NCI-H2227 treated with DMSO at 0.1 percent for 48 hours (cell line): ENCODE measurements at places on chromosomes 7 and 10.

DNA sequence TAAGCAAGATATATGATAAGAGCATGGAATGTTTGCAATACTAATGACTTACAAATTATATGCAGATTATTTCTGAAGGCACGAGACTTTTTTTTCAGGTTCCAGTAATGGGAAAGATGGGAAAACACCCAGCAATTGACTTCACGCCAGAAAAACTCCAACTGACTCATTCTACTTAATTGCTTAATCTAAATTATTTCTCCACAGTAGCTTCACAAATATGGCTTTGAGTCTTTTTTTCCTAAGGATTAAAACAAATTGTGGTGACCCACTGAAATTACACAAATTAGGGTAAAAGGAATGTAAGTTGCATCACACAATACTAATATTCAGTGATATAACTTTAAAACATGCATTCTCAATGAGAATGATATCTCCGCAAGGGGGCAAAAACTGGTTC, 138.7 kb downstream of the GNAI1 start:
- DNase-seq = no peak

- DNase-seq = no peak
These were observed 36.6 kb upstream of the PDLIM1 start for GRCh38 chr10:95327367-95327766.

DNA sequence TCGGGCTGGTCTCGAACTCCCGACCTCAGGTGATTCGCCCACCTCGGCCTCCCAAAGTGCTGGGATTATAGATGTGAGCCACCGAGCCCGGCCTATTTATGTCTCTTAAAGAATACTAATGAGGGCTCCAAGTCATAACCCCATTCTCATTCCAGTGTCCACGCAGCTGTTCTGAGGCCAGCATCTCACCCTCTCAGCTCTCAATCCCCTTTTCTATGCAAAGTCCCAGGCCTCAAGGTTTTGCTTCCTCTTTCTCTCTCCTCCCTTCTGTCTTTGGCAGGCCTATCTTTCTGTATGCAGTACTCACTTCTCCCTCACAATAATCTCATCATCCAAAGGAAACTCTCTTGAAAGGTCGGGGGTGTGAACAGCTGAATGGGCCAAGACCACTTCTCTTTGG, 28.0 kb upstream of the VSIR start:
- no peak for DNase-seq

- DNase-seq = no peak
These were observed 67.1 kb downstream of the RELN start for GRCh38 chr7:103922407-103922806.

DNA sequence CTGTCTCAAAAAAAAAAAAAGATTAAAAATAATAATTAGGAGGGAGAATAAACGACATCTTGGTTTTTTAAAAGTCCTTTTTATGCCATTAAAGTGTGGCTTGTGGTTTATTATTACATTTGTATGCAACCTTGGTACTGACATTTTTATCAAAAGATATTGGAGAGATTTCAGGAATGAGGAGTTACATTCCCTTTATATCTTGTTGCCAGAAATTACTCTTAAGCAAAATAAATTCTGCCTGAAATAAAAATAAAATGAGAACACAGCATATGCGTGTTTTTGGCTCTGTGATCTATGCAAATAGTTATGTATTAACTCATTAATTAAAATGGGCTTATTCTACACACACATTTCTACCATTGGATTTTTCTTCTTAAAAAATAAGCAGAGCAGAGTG, 202.4 kb downstream of the BICC1 start:
- no peak for DNase-seq

DNA sequence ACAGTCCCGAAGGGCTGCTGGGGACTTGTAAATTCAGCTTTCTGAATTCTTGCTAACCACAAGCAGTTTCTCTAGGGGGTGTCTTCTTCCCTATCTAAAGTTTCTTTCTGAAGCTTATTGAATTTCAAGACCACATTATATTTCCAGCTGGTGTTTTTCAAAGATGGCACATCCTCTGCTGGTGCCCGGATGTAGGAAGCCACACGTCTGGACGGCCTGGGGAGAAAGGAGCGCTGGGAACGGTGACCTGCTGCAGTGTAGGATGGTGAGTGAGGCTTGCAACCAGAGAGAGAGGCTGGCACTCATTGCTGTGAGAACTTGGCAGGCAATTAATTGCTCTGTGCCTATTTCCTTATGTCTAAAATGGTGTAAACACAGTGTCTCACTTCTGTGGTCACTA, 776.4 kb downstream of the TYW1 start:
- DNase-seq = no peak

DNA sequence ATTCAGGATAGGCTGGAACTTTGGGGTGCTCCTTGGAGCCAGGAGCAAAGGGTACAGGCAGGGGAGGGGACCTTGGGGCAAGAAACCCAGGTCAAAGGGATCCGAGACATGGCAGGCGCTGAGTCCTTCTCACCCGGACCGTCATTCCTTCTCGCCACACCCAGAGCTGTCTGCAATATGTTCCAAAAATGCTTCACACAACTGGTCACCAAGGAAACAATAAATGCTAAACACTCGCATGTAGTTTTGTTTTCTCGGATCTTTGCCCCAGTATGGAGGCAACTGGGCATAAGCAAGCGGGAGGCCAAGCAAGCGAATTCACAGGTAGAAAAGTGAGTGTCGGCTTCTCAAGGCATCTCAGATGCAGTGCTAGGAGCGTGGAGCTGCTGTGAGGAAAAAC, 80.8 kb downstream of the PIP4K2A start:
- DNase-seq = no peak

- DNase-seq = no peak
These were observed 40.8 kb upstream of the CUL1 start for GRCh38 chr7:148657929-148658328.

DNA sequence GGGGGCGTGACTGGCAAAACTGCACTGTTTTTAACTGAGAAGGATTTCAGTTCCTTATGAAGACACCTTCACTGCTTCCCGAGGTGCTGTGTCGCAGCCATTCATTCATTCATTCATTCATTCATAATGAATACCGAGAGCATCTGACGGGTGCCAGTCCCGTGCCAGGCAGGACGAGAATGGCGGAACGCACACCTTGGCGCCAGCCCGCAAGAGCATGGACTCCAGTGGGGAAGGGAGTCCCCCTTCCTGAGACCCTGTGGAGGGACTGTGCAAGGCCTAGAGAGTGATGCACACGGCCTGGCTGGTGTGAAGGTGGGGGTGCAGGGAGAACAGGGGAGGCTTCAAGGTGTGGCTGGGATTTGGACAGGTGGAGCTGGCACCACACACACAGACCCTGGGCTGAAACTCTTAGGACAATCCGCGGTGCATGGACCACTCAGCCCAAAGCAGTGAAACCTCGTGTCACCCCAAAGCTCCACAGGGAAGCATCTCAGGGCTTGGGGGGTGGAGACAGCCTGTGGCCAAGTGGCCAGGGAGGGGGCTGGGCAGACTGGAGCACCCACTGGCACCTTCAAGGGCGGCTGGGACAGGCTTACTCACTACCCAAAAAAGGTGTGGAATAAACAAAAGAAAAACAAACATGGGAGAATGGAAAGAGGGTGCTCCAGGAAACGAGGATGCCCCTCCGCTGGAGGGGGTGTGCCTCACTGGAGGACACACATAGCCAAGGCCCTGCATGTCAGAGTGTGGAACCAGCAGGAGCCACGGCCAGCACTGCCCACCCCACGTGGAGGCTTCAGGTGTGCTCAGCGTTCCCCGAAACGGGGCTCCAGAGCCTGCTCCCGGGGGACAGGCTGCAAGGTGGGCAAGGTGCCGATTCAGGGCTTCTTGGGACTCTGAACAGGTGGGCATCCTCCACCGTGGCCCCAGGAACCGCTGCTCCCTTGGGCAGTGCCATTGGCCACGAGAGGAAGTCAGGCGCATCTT, 37.7 kb downstream of the EBF3 start:
- DNase-seq = no peak

DNA sequence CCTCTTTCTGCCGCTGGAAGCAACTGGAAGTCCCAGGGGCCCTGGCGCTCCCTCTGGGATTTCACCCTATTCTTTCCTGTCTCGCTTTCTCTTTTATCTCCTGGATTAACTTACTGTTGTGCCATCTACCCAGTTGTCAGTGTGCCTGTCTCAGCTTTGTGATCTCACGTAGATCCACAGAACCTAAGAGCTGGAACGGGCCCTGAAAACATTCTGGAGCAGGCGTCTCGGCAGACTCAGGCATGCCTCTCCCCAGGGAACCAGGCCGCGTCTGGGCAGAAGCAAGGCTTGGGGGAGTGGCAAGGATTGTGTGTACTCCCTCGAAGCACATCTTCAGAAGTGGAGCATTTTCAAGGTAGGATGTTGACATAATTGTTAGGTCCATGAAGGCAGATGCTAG, 87.2 kb downstream of the KCNMA1 start:
- DNase-seq = no peak

- DNase-seq = no peak
These were observed 228.4 kb downstream of the CUX1 start for GRCh38 chr7:102045681-102046372.

DNA sequence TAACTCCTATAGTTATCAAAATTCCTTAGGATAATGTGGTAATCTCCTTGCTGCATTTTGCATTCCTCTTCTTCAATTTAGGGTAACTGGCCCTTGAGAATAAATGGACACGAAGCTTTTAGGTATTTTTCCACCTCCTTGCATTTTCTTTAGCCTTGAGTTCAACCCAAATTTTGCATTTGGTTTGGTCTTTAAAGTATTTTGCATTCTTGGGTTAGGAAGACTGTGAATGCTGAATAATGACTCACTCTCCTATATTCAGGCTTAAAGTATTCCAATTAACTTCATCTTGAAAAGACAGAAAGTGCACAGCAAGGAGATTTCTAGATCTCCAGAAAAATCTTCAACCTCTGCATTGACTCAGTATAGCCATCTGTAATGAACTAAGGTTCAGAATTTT, 47.3 kb downstream of the TFPI2 start:
- DNase-seq = no peak

DNA sequence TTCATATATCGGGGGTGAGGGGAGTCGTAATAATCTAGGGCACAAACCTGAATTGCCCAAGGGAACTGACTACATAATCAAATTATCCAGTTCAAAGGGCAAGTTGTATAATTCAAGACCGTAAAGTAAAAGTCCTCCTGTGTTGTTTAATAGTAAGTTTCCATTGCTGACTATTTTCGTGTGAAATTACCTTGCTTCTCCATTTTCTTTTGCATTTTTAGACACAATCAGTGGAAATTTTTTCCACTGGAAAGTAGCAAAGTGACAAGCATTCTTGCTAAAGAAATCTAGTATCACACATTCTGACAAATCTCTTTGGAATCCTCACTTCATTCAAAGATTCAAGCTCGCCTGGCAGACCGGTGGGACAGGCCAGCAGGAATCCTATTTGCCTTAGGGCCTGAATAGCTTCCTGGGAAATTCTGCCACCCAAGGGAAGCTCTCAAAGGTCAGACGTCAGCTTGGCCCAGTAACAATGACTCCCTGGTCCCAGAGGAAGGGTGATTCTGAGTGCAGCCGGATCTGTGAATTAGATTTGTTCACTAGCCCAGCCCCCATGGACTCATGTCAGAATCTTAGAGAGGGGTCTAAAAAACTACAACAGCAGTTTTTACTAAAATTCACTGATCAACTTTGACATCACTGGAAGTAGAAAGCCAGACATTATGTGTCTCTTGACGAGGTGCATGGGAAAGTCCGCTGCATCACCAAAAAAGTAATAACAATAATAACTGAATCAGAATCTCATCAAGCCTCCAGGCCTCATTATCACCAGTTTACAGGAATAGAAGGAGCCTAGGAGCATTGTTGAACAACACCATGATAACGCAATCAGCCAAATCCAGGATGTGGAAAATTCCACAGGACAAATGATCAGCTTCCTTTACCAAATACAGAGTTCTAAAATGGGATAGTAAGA, 161.0 kb downstream of the SKIDA1 start:
- DNase-seq = no peak

- no peak for DNase-seq
These were observed 55.7 kb upstream of the CDK1 start for GRCh38 chr10:60722623-60723022.
